ENCODE measurements at places on chromosomes 11 and 22. TPM values are rescaled to one million over a fixed set of nuclear protein-coding genes. Genes with fewer than 3 reads are reported as not detected.
A peak's percentile ranks its signal among the peaks of the same experiment; 100 is the strongest.

Gene SIK2
- 18.4 TPM for total RNA-seq

Gene ATG2A
- total RNA-seq = 13.3 TPM

Gene CSNK1E
- total RNA-seq = 65.5 TPM

Gene COMT
- 51.3 TPM for total RNA-seq

Gene PAAF1
- 15.0 TPM for total RNA-seq

Gene MPZL3
- total RNA-seq = 6.1 TPM

Gene MRPL48
- total RNA-seq = 17.6 TPM

Gene SLC22A12
- not detected for total RNA-seq

Gene PNPLA3
- not detected for total RNA-seq

Gene PRODH
- total RNA-seq = 0.85 TPM

Gene MRGPRX3
- total RNA-seq = not detected

Gene BTBD18
- not detected for total RNA-seq

Gene MS4A2
- total RNA-seq = 0.52 TPM

Gene SCGB1D2
- not detected for total RNA-seq

Gene KRTAP5-7
- not detected for total RNA-seq

Gene XKR3
- not detected for total RNA-seq

DNA sequence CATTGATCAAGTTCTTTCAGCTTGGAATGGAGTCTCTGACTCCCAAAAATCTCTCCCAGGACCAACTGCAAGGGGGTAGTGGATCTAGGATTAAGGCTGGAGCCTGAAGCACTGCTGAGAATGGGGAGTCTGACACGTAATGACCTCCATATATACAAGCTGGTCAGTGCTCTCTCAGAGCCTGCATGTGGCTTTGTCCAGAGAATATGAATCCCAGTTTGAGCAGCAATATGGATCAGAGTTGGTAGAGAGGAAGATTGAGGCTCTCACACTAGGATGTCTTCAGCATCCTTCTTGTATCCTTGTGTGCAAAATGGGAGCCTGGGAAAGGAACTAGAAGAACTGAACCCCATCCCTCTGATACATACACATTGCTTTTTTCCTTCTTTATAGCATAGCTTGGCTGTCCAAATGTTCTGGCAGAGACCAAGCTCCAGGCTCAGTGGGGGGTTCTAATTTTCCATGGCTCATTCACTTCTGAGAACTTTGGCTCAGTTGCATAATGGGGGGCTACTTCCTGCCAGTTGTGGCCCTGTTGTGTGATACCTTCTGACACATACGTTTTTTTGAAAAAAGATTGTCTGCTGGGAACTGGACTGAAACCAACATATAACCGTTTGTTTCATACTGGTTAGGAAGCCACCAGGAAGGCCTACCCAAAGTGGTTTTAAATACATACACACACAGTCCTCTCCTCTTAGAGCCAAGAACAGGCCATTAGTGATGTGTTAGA lies 138.2 kb downstream of the ETS1 start:
- DNase-seq = no peak

DNA sequence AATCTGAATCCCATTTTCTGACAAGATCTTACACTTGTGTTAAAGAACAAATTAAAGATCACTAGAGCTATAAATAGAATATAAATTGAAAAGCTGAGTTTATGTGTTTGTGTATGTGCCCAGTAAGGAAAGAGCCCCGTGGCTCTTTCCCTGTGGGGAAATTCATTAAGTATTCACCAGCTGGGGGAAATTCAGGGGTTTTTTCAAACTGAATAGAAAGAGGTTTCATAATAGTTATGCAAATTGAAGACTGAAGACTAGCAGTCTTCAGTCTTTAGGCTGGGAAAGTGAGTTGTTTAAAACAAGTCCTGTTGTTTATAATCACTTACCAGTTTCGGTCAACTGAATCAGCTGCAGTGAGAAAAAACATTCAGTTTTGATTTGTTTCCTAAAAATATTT lies 11.3 kb upstream of the MS4A7 start:
- no peak for DNase-seq

DNA sequence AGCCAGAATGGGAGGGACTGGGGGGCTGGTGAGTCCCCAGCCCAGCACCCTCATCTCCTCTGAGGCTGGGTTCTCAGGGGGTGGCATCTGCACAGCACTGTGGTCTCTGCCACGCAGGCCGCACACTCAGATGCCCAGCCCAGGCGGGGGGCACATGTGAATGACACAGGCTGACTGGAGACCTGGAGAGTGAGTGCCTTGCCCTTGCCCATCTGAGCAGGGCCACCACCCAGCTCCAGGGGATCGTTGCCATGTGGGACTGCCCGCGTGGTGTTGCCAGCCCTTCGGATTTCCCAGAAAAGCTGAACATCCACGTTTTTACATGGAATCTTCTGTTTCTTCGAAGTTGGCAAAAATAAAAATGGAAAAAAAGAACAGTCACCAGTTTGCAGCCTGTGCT lies 18.9 kb downstream of the PRDM11 start:
- no peak for DNase-seq

GRCh38 chr11:5004424-5005274 lies 10.0 kb downstream of the OR51L1 start:
- DNase-seq = peak; percentile 33

- peak; percentile 89 for DNase-seq
Measured at GRCh38 chr11:111362887-111363411, 16.1 kb downstream of the POU2AF1 start.

DNA sequence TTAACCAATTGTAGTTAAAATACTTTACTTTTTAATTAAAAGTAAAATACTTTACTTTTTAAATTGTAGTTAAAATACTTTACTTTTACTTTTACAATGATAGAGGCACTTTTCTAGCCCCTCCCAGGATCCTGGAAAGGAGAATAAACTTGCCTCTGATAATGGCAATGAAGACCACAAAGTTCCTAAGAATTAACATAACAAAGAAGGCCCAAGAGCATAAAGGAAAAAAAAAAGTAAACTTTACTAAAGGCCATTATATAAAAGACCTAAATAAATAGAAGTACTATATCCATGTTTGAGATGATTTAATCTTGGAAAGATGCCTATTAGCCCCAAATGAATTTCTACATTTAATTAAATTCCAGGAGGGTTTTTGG lies 129.1 kb upstream of the THY1 start:
- no peak for DNase-seq

DNA sequence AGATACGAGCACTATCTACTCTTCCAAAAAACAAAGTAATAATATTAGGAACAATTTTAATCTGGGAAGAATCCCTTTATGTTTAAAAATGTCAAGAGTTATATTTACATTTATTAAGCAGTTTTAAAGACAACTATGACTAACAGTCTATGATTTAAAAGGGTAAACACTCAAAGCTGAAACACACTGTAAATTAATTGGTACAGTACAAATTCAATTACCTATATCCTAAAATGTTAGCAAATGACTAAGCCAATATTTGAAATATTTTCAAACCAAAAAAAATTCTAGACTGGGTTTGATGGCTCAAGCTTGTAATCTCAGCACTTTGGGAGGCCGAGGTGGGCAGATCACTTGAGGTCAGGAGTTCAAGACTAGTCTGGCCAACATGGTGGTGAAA lies 36.0 kb upstream of the CHRNA10 start:
- no peak for DNase-seq

- no peak for DNase-seq
Measured at GRCh38 chr11:62046568-62047100, 77.2 kb upstream of the INCENP start.

GRCh38 chr22:48749555-48750227 lies 1078.0 kb downstream of the BRD1 start:
- DNase-seq = no peak

GRCh38 chr11:120539667-120540369 lies 28.3 kb downstream of the GRIK4 start:
- DNase-seq = no peak
